Activated T-helper 9 cell treated with anti-CD3 and anti-CD28 coated beads, Interleukin-2, amount 50 U/mL, for 16 hours (primary cell): ENCODE measurements at places on chromosomes 2 and 18.

GRCh38 chr2:11099122-11100065, 55.9 kb upstream of the SLC66A3 start:
- no peak for DNase-seq

GRCh38 chr2:55173438-55174054, 58.5 kb downstream of the CLHC1 start:
- no peak for DNase-seq

- no peak for DNase-seq
Measured at GRCh38 chr2:208371634-208371935, 35.0 kb upstream of the PTH2R start.

- no peak for DNase-seq
Measured at GRCh38 chr2:58514252-58514651, 273.1 kb upstream of the FANCL start.

GRCh38 chr2:134273256-134273983, 19.5 kb downstream of the MGAT5 start:
- no peak for DNase-seq

DNA sequence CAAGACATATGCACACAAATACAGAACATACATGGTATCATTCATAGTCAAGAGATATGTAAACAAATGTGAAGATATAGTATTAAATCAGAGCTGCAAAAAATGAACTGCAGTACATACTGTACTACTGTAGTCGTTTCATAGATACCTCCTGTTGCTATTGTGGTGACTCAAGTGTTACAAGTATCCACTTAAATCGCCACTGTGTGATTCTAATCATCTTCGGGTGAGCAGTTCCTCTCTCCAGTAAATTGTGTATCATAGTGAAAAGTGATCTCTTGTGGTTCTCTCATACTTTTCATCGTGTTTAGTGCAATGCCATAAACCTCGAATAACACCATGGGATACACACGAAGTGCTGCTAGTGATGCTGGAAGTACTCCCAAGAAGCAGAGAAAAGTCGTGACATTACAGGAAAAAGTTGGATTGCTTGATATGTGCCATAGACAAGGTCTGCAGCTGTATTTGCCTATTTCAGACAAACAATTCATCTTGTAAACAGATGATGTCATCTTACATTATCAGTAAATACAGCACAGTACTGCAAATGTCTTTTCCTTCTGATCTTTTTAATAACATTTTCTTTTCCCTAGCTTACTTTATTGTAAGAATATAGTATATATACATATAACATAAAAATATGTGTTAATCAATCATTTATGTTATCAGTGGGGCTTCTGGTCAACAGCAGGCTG, 222.2 kb downstream of the BCL11A start:
- DNase-seq = no peak

DNA sequence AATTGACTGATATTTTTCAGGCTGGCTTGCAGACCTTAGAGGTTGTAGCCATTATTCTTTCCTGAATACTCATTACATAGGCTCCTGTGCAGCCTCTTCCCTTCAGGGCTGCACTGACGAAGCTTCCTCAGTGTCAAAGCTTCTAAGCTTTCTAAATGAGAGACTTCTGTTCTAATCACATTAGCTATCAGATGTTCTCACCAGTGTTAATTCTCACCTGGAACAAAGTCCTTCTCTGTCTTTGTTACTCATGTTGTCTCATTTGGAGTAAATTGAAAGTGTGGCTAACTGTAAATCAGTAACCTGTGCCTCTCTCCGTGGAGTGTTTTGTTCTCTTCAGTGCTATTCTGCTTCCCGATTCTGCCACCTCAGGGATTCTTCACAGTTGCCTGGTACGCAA, 76.9 kb downstream of the MC4R start:
- no peak for DNase-seq

GRCh38 chr2:119448427-119449141, 16.9 kb downstream of the TMEM37 start:
- DNase-seq = no peak

GRCh38 chr2:5472673-5473072, 219.5 kb upstream of the SOX11 start:
- DNase-seq = no peak

GRCh38 chr18:13289481-13290205, 71.1 kb downstream of the LDLRAD4 start:
- no peak for DNase-seq

DNA sequence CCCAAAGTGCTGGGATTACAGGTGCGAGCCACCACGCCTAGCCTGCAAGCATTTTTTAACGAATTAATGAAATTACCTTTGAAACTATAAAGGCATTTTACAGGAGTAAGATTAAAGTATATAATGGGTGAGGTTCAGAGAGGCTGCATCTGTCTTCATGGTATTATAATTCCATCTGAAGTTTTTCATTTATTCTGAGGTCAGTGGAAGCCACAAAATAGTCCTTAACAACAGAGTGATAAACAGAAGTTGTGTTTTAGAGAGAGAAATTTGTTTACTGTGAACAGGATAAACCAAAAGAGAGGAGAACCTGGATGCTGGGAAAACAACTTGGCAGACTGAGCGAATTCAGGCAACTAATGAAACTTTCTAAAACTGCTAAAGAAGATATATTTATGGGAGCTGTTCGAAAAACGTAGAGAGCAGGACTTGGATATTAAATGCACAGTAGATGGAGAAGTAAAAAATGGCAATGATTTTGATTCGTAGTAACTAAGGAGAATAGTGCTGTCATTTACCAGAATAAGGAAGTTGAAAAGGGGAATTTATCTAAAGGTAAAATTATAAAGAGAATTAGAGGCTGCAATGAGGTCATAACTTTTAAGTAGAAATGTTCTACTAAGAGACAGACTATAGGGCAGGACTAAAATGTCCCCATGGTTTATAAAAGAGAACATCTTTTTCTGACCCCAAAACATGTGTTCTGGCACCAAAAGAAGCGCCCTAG, 37.9 kb upstream of the ITGA4 start:
- DNase-seq = no peak
